Left forelimb (tissue), 1 donor: ENCODE measurements at places on chromosomes 4 and X.

DNA sequence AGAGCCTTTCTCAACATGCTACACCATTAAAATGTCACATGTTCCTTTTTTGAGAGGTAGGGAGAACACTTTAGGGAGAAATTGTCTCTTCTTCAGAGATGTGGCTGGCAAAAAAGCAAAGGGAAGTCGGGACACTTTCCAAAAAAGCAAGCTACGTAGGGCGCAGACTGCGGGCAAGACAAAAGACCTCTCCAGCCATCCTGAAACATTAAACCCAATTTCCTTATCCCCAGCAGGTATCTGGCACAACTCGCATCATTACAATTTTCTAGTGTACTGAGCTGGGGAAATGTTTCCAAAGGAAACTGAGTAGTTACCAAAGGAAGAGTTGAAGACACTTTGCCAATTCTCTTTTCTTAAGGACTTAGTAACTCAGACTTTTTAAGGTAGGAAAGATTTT, 116.0 kb downstream of the PACRGL start:
- no peak for DNase-seq

GRCh38 chrX:110037178-110037577, 34.3 kb downstream of the TMEM164 start:
- DNase-seq, result no peak

- DNase-seq, result no peak
Observed at GRCh38 chr4:149835280-149835679, 19.6 kb upstream of the IQCM start.

- no peak for DNase-seq
Observed at GRCh38 chr4:2673157-2673556, 83.0 kb downstream of the TNIP2 start.

GRCh38 chr4:150411520-150411919, 170.4 kb upstream of the MAB21L2 start:
- DNase-seq, result no peak

GRCh38 chr4:39062770-39063097, 702 bp downstream of the KLHL5 start:
- DNase-seq, result no peak

DNA sequence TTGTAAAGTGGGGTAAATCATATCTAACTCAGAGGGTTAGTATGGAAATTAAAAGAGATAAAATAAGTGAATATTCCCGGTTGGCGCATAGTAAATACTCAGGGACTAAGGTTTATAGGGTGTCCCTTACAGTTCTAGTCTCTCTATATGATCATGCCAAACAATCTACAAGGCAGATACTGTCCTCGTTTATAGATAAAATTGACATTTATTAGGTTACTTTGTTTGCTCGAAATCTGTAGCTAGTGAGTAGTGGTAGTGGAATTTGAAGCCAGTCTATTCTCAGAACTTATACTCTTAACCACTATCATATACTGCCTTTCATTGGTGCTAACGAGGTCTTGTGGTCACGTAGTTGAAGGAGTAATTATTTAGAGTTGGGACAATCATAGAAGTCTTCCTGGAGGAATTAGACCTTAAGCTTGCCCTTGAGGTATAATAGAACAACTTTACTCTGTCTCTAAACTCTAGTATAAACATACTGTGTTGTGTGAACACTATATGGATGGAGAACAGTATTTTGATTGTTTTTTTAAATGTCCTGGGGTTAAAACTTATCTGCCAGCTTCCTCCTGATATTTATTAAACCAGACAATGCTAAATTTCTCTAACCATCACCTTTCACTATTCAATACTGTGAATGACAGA, 324.0 kb downstream of the STIM2 start:
- no peak for DNase-seq

DNA sequence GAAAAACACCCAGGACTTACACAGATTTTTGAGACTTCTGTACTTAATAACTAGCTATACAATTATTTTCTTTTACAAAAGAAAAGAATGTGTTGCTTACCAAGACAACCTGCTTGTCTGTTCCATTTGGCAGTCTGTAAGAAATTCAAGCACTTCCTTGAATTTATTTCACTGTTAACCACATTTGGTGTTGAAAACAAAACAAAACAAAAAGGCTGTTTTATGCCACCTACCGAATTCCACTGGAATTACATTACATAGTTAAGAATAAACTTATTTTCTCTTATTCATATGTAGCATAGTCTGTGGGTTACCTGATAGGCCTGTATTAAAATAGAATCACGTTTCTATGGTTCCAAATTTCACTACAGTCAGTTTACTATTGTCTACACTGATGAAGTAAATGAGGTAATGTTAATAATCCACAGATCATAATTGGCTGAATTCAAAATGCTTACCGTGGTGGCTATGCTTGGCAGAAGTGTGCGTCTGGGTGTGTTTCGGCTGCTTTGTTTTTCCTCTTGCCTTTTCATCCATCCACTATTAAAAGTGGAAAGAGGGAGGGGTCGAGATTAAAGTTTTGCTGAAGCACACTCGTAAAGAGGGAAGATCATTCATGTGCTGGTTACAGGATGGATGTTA, at the start of gene TLR1:
Gene TLR1 (minus strand): TSS at position 138 of the 642 bp plus-strand sequence. CDS start 5,960 bp downstream, outside the sequence.
- no peak for DNase-seq

- no peak for DNase-seq
Observed at GRCh38 chr4:171334549-171334948, 478.7 kb upstream of the GALNTL6 start.

GRCh38 chr4:158810487-158811215, 41.8 kb downstream of the FNIP2 start:
- DNase-seq, result no peak

DNA sequence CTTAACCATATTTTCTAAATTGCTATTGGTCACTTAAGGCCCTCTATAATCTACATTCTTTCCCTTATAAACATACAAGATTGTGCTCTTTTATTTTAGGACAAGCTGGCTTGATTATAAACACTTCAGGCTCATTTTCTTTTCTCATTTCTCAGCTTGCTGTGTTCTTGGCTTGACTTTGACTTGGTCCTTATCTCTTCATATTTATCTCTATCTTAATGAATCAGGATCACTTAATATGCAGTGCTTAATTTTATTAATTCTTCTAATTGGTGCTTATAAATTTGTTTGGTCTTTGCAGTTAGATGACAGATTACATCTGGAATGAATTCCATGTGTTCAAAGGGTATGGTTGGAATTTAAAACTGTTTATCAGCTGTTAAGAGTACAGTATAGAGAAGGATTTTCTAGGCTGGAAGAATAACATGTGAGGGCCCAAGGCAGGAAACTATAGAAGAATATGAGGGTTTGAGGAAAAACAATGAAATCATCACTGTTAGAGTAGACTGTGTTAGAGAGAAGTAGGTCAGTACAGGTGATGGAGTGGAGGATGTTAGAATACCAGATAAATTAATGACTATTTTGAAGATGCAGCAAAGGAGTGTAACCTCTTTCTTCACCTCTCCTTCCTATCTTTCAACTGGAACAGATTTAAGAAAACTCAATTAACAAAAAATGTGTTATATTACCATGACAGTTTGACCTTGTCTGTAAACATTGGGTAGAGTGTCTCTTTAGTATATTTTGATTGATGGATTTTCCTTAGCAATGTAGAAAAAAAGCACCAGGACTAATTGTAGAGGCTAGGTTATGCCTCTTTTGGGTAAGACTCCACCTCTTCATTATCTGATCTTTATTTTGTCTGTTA, 169.6 kb downstream of the RAPGEF2 start:
- no peak for DNase-seq

DNA sequence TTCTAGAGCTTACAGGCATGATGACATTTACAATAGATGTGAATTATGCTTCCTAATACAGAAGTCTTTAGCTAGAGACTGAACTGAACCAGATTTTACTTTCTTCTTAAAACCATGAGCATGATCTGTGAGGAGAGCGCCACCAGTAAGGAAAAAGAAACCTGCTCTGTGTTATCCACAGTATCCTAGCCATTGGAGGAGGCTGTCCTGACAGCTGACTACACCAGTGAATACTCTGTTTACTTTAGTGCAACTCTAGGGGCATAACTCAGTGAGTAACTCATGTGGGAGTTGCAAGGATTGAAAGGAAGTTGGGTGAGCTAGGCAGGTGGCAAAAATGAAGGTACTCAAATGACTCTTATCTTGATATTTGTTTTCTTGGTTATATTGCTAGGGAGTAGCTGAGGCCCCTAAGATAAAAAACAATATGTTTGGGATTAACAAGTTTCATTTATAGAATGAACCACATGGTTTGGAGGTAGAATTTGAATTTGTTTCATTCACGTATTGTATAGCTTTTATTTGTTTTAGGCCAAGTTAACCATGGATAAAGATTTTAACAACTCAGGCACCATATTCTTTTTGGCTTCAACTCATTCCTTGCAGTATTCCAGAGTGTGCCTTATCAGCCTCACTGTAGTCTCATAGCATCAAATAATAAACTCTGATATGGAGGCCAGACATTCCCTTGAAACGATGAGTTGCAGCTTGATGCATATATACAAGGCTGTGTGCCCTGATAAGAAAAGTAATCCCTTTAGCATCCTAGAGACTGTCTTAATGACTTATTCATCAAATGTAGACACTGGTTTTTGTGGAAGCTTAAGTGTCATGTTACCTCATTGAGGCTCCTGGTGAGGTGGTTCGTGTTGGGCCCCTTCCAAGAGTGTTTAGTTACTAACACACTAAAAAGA, 2.5 kb downstream of the BMP3 start:
- DNase-seq, result no peak

GRCh38 chr4:10151182-10151581, 34.6 kb upstream of the WDR1 start:
- no peak for DNase-seq

- DNase-seq, result no peak
Observed at GRCh38 chr4:20416800-20417199, 165.1 kb downstream of the SLIT2 start.

DNA sequence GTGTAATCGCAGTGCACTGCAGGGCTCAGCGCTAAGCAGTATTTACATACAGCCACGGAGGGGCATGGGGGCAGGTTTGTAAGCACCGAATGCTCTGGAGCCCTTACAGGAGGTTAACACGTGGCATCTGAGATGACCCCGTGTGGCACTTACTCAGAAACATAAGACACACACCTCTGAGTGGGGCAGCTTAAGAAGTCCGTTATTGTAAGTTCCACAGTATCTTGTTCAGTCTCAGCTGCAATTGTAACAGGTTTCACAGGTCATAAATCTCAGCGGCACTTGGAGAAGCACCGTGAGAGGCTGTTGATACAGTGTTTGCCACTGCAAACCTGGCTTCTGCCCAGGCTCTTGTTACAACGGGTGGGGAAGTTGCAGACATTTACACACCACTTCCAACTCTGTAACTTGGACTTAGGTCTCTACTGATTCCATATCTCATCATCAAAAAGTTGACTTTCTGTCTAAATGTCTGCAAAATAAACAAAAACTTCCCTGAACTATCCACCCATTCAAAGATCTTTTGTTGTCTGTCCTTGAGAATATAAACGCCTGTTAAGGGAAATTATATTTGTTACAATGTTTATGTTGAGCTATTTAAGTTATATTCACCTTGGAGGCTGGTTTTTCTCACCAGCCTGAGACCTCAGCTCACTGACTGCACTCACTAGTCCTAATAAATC, 10.3 kb downstream of the CPLX1 start:
- DNase-seq, result no peak

- DNase-seq, result no peak
Observed at GRCh38 chr4:102637391-102637790, 123.4 kb downstream of the MANBA start.

DNA sequence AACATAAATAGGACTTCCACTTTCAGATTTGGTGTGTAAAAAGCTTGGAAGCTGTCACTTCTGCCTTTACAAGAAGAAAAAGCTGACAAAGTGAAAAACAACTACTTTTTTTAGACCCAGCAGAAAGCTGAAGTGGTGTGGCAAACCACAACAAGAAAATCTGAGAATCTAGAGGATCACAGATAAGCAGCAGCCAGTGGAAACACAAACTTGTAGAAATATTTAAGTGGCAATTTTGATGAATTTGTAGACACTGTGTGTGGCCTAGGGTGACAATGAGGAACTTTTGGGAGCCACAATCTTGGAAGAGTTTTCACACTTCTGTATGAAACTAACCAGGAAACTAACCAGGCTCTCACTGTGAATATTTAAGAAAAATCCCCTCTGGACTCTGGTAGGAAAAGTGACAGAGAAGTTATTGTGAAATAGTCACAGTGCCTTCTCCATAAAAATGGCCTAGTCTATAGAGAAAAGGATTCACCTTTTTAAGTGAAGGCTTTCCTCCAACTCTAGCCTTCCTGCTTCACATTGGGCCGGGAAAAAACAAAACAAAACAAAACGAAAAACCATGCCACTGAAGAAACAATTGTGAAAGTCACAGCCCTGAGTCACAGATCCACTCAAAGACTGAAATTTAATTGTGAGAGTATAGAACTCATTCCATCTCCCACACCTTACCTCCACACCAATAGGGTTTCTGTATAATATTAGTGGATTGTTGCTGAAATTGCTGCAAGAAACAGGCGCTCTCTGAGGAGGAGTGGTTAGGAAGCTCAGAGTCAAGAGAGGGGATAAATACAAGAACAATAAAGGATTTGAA, 26.7 kb upstream of the GUCY1A1 start:
- DNase-seq, result no peak

DNA sequence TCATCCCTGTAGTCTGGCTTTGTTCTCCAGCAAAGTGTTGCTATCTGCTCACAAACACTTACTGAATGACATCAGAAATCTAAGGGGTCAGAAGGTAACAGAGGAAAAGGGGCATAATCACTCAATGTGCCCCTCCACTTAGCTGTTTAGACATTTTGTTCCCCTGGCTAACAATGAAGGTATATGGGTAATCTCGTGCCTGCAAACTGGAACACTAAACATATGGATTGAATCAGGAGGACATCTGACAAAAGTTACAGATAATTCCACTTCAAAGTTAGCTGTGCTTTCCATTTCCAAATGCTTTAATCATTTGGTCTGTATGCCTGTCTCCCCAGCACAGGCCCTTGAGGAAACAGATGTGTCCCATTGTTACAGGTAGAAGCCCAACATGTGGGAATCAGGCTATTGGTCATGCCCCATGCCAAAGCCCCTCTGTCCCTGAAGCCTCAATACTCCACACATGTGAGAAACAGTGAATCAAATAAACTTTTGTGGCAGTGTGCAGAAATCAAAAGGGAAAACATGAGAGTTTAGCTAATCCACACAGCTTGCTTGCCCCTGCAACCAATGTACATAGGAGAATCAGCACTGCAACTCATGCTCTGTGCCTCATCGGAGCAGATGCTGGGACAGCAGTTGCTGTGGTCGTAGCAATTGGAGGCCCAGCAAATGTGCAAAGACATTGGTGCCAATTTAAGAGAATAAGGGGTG, 111.7 kb downstream of the RNF150 start:
- DNase-seq, result no peak

GRCh38 chr4:183321079-183321478, 1.0 kb upstream of the CLDN22 start:
- no peak for DNase-seq

GRCh38 chr4:65798498-65799127, 128.3 kb upstream of the EPHA5 start:
- no peak for DNase-seq

GRCh38 chr4:145414841-145415240, 66.8 kb upstream of the SMAD1 start:
- DNase-seq, result no peak

DNA sequence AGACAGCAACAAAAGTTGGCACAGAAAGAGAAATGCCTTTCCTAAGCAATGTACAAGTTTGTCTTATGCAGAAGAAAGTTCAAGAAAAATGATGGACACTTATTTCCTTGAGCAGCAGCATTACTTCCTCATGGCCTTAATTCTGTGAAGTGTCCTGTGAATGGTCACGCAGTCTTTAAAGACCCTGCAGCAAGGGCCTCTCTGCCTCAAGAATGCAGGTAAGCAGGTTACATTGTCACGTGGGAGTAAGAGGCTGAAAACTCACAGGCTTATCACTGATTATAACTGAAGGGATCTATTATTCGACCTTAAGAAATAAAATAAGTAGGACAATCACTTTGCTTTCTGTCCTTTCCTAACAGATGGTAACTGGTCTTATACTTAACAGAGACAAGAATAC, 109.1 kb downstream of the ATP8A1 start:
- DNase-seq, result no peak
